Fibroblast of lung (primary cell): ENCODE measurements at places on chromosomes 13 and 19.

- no peak overlapping the region for H3K4me3 ChIP-seq
- no peaks in the 10 kb centered on the region for H3K36me3 ChIP-seq
- H3K27ac ChIP-seq, result no peak overlapping the region
- no peaks in the 10 kb centered on the region for H3K27me3 ChIP-seq
Measured at GRCh38 chr19:51027126-51027806, 850 bp upstream of the KLK11 start.

GRCh38 chr13:106173346-106173745, 362.1 kb downstream of the EFNB2 start:
- H3K27ac ChIP-seq, result no peak overlapping the region
- no peaks in the 10 kb centered on the region for H3K4me1 ChIP-seq
- H3K27me3 ChIP-seq, result no peaks in the 10 kb centered on the region

GRCh38 chr19:47228937-47229675, 1.9 kb downstream of the BBC3 start:
- H3K36me3 ChIP-seq, result no peaks in the 10 kb centered on the region
- peak; percentile 46 for DNase-seq
- H3K4me1 ChIP-seq, result peaks cover 27% of the 10 kb centered on the region
- peak overlapping the region; percentile 96 for H3K4me3 ChIP-seq
- peak overlapping the region; percentile 97 for H3K27ac ChIP-seq

- no peak overlapping the region for H3K4me3 ChIP-seq
- H3K27me3 ChIP-seq, result peaks cover 21% of the 10 kb centered on the region
- no peak for DNase-seq
- no peak overlapping the region for H3K27ac ChIP-seq
Measured at GRCh38 chr19:3720349-3720917, 12.2 kb downstream of the TJP3 start.

DNA sequence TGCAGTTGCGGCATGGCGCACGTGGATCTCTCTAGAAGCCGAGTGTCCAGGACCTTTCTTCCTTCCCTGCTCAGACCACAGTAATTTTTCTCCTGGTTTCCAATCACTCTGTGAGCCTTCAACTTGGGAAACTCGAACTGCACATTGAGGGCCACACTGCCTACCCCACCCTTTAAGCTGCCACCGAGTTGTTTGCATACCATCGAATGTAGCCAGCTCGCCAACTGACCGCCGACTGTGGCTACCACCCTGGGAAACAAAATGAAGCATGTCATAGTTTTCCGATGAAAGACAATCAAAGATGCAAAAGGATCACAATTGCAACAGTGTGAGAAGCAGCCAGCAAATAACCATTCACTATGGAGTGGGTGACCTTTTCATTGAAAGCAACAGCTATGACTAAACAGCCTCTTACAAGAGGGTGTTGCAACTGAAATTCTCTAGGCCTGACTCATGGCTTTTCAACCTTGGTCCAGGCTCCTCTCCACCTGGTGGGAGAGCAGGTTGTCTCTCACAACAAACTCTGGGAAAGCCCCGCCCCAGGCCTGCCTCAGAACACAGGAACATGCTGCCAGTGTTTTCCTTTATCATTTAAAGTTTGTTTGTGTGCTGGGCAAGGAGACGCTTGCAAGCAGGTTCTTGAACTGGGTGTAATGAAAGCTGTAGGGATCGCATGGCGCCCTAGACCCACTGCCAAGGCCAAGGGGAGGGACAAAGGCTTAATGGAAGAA, 141.7 kb upstream of the SERP2 start:
- peak overlapping the region; percentile 28 for H3K27ac ChIP-seq
- no peaks in the 10 kb centered on the region for H3K36me3 ChIP-seq
- H3K4me3 ChIP-seq, result no peak overlapping the region
- peaks cover 19% of the 10 kb centered on the region for H3K4me1 ChIP-seq
- no peaks in the 10 kb centered on the region for H3K27me3 ChIP-seq

DNA sequence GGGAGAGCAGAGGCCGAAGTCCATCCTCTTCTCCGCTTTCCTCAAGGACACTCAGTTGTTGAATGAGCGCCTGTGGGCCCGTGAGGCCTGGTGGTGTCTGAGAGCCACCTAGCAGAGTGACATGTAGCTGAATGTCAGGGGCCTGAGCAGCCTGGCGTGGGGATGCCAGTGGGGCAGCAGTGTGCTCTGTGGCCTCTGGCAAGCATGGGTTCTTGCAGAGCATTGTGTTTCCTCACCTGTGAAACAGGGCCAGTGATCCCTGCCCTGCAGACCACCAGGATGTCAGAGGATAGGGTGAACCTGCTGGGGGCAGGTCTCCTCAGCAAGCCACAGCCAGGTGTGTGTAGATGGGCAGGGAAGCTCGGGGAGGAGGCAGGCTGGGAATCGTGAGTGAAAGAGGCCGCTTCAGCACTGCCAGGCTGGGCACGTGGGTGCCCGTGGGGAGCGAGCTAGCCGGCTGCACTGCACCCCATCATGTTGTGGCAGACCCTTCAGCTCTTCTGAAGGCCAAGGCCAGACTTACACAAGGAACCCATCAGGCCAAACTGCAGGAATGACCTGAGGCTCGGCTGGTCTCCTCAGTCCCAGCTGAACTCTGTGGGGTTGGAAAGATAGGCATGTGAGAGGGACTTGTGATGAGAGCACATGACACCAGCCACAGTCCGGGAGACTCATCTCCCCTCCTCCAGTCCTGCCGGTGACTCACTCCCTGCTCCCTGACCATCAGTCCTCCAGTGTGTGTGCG, 5.0 kb downstream of the PPP1R37 start:
- H3K27ac ChIP-seq, result peak overlapping the region; percentile 74
- H3K36me3 ChIP-seq, result no peaks in the 10 kb centered on the region
- DNase-seq, result peak; percentile 92
- H3K4me1 ChIP-seq, result peaks cover 47% of the 10 kb centered on the region
- peak overlapping the region; percentile 49 for H3K4me3 ChIP-seq

GRCh38 chr13:48126944-48127830, 32.3 kb upstream of the MED4 start:
- peak; percentile 83 for DNase-seq
- no peaks in the 10 kb centered on the region for H3K36me3 ChIP-seq
- H3K4me1 ChIP-seq, result no peaks in the 10 kb centered on the region
- no peaks in the 10 kb centered on the region for H3K27me3 ChIP-seq
- H3K4me3 ChIP-seq, result no peak overlapping the region

GRCh38 chr19:9799162-9799561, 19.7 kb downstream of the FBXL12 start:
- no peak for DNase-seq
- no peaks in the 10 kb centered on the region for H3K4me1 ChIP-seq
- no peak overlapping the region for H3K27ac ChIP-seq
- no peaks in the 10 kb centered on the region for H3K36me3 ChIP-seq

- H3K36me3 ChIP-seq, result no peaks in the 10 kb centered on the region
- peaks cover 10% of the 10 kb centered on the region for H3K4me1 ChIP-seq
- H3K27ac ChIP-seq, result peak overlapping the region; percentile 83
- H3K4me3 ChIP-seq, result no peak overlapping the region
- H3K27me3 ChIP-seq, result no peaks in the 10 kb centered on the region
- DNase-seq, result peak; percentile 80
Measured at GRCh38 chr13:31749929-31750328, 10.6 kb downstream of the RXFP2 start.

GRCh38 chr19:48391100-48392005, at the start of gene KDELR1:
KDELR1 (minus strand) TSS chr19:48391551; CDS start chr19:48391358, 193 bp downstream.
- H3K4me1 ChIP-seq, result no peaks in the 10 kb centered on the region
- H3K4me3 ChIP-seq, result peak within 1 kb of the TSS; percentile 95
- DNase-seq, result peak; percentile 73

GRCh38 chr19:16062789-16063188, 13.5 kb upstream of the TPM4 start:
- H3K27ac ChIP-seq, result peak overlapping the region; percentile 7
- no peak for DNase-seq
- no peaks in the 10 kb centered on the region for H3K27me3 ChIP-seq

DNA sequence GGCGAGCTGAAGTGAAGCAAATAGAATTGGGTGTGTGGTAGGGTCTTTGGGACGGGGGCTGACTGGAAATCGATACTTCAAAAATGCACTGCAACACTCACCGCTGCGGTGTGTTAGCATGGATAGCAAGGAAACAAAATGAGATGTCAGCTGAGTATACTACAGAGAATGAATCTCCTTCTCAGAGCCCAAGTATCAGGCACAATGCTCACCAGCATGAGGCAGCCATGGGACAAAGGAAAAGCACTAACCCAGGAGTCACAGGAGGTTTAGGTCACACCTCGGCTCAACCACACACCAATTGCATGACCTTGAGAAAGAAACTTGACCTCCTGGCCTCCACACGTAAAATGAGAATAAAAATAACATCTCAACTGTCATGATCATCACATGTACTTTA, 74.0 kb downstream of the FAM216B start:
- no peak for DNase-seq
- H3K4me3 ChIP-seq, result no peak overlapping the region
- H3K27me3 ChIP-seq, result no peaks in the 10 kb centered on the region
- H3K4me1 ChIP-seq, result no peaks in the 10 kb centered on the region
- H3K36me3 ChIP-seq, result no peaks in the 10 kb centered on the region

- no peak overlapping the region for H3K4me3 ChIP-seq
- H3K36me3 ChIP-seq, result no peaks in the 10 kb centered on the region
- DNase-seq, result no peak
- no peak overlapping the region for H3K27ac ChIP-seq
- no peaks in the 10 kb centered on the region for H3K4me1 ChIP-seq
Measured at GRCh38 chr13:32086791-32087441, 55.3 kb downstream of the FRY start.
